ENCODE measurements at places on chromosomes 11 and 22.

- DNase-seq, result no peak
Measured at GRCh38 chr11:14898355-14898754, 6.3 kb upstream of the CYP2R1 start.

DNA sequence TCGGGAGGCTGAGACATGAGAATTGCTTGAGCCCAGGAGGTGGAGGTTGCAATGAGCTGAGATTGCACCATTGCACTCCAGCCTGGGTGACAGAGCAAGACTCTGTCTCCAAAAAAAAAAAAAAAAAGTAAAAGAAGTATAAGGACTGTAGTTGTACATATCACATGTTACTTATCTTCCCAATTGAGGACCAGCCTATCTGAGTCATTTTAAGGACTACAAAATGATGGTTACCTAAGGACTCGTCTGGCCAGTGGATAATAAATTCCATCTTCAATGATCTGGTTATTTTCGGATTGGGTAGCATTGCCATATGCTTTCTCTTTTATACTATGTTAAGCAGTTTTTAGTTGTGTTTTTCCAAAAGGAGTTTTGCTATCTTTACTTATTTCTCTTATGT, 55.3 kb downstream of the PPFIA1 start:
- no peak for DNase-seq

DNA sequence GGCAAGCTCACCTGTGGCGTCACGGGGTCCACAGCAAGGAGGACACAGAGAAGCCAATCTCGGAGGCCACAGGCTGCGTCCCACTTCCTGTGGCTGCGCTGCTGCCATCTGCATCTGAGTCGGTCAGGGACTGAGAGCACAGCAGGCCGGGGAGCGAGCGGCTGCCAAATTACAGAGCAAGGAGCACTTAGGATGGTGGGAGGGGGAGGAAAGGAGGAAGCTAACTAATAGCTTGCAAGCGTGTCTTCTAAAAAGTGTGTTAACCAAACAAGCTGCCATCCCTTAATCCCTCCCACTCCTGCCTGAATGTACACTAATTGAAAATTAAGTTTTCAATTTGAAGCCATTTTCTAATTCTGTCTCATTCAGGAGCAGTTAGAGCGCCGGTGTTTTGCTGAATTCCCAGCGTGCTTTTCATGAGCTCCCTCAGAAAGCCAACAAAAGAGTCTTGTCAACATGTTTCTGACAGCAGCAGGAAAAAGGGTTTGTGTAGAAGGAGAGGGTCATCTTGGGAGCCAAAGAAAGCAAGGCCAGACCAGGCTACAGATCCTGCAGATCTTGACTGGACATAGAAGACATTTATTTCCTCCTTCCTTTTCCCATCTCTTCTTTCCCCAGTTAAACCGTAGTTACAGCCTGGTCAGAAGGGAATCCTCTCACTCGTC, 42.4 kb upstream of the API5 start:
- no peak for DNase-seq

GRCh38 chr11:79313530-79313913, 127.3 kb downstream of the TENM4 start:
- no peak for DNase-seq

DNA sequence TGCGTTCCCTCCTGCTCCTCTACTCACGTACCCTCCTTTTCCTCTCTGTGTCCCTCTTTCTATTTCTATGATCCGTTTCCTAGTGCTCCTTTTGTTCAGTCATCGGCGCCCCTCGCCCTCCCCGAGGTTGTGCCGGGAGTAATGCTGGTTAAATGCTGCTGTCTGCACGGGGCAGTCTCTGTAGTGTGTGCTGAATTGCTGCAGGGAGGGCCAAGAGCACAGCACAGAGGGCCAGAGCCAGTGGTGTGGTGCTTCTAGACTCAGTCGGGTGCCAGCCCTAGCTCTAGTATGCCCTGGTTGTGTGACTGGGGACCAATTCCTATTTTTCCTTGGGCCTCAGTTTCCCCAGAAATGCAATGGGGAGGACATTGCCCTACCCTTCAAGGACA, 98.3 kb downstream of the PKNOX2 start:
- DNase-seq, result no peak

DNA sequence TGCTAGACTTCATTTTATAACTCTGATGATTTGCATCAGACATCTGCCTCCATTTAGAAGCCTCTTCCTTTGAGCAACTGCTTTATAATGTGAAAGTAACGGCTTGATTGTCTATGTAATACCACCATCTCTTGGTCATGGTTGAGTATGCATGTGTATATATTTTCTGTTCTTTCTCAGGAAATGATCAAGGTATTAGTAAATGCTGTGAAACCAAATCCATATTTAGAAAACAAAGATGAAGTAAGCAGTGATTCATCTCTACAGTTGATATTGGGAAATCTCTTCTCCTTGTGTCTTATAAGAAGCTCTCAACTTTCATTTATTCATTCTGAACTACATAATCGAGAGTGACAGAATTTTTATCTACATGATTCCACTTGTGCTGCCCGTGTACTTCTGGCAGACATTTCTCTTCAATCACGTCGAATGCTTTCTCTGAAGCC, 104.6 kb upstream of the ANO3 start:
- no peak for DNase-seq

DNA sequence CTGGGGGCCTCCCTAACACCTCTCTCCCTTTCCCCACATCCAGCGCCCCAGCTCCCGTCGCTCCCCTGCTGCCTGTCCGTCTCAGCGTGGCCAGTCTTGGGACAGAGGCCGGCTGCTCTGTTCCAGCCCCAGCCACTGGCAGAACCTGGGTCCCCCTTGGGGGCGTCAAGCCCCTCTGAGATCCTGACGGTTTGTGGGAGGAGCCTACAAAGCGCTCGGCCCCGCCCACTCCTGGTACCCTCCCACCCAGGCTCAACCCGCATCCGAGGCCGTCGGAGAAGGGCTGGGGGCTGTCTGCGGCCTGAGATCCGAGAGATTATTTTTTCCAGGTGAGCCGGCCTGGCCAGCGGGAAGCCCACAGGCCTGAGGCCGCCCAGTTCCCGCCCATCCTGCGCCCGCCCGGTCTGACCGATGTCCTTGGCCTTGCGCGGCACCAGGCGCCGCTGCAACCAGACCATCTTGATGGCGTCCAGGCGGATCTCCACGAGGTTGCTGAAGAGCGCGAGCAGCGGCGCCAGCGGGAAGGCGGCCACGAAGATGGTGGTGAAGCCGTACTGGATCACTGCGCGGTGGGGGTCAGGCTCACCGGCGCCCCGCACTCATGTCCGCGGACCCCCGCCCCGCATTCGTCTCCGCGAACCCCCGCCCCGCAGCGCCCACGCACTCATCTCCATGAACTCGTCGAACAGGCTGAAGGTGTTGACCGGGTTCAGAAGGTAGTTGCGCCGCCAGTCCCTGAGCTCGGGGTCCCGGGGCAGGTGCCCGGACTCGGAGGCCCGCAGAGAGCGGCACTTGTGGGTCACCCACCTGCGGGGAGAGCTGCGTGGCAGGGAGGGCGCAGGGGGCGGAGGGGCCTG, 5.5 kb upstream of the SIGIRR start:
- DNase-seq, result no peak

- no peak for DNase-seq
Measured at GRCh38 chr11:115981104-115981481, 476.9 kb upstream of the CADM1 start.

GRCh38 chr11:1889941-1890855, 1.5 kb downstream of the PRR33 start:
- no peak for DNase-seq

GRCh38 chr11:72962084-72962483, 147.9 kb downstream of the ATG16L2 start:
- DNase-seq, result no peak

- DNase-seq, result no peak
Measured at GRCh38 chr22:46376908-46377524, 41.5 kb downstream of the TRMU start.

- DNase-seq, result no peak
Measured at GRCh38 chr22:27801202-27801615, 347 bp downstream of the MN1 start.

DNA sequence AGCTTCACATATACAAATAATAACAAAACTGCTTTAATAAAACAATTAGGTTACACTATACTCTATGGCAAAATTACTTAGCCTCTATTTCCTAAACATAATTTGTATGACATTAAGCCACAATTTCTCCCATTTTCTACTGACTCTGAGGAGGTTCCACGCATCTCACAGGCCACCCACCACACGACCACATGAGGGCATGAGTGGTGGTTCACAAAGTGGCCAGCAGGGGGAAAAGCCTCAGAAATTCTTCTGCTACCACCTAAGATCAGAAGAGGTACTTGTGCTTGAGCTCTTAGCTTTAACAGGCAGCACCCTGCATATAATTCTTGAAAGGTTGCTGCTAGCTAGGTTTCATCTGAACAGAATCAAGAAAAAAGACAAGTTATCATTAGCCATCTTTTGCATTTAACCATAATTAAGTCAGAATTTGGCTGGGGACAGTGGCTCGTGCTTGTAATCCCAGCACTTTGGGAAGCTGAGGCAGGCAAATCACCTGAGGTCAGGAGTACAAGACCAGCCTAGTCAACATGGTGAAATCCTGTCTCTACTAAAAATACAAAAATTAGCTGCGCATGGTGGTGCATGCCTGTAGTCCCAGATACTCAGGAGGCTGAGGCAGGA, 7.7 kb downstream of the LPXN start:
- DNase-seq, result peak; percentile 59

DNA sequence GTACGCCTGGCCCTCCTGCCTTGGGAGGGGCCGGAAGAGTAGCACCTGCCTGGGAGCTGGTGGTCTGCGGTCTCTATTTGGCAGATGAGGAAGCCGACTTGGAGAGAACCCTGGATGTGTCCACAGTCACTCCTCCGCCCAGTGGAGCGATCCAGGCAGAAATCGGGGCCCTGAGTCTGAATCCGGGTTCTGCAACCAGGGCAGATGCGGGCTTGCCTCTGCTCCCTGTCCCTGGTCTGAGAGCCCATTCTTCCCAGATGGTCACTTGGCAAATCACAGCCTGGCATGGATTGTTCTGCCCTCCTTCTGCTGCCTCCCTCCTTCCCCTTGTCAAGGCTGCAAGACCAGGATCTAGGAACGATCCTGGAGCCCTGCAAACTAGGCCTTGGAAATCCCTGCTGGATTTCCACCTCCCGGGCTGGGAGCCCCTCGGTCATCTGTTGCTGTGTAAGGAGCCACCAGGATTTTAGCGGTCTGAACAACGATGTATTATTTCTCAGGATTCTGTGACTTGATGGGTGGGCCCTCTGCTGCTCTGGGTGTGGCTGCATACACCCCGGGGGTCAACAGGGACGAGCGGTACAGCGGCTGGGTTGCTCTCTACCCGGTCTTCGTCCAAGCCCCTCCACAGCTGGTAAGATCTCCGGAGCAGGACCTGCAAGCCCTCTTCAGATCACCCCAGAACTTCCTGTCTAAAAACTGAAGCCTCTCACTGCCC, 2.0 kb upstream of the ASCL2 start:
- no peak for DNase-seq

DNA sequence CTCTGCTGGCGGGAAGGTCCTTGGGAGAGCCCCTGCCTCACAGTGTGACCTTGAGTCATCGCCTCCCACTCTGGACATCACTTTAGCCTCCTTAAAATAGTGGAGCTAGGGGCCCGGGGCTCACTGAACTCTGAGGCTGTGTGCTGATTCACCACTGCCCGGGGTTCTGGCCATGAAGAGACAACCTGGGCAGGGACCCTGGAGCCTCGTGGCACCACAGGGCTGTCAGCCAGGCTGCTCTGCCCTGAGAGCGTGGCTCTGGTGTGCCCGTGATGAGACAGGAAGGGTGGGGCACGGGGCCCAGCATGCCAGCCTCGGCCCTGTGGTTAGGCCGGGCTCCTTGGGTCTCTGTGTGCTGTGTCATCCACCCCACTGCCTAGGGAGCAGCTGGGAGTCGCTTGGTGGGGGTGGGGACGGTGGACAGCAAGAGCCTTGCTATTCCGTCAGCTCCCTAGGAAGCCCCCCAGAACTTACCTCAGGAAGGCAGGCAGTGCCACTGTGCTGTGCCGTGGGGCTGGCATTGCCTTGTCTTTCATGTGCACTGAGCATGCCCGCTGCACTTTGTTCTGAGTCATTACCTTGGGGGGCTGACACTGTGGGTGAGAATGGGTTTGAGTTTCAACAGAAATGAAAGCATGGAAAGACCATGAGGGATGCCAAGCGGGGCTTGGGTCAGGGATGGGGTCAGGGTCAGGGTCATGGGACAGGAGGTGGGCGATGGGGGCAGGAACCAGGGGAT, 31.7 kb downstream of the TPCN2 start:
- peak; percentile 18 for DNase-seq

- no peak for DNase-seq
Measured at GRCh38 chr11:8671193-8671612, 11.3 kb downstream of the TRIM66 start.

GRCh38 chr11:83566950-83567349, 280.8 kb upstream of the CCDC90B start:
- no peak for DNase-seq

DNA sequence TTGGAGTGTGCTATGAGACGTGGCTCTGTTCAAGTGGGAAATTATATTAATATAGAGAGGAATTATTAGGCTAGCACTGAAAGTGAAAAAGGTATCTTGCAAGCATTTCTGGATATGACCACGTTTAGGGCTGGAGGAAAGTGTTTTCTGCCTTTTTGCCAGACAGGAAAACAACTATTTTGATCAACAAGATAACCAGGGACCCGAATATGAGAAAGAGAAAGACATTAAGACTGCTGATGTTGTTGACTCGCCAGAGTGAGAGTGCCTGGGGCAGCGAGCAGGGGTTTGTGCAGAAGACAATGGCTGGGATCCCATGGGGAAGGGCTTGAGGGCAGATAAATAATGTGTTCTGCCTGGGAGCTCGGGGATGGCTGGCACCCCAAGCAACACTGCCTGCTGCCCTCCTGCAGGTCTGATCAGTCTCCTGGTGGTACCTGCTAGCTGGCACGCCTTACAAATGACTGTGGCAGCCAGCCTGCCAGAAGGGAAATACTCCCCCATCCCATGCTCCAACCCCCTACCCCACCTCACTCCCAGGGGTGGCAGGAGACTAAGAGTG, 23.1 kb upstream of the CHST1 start:
- no peak for DNase-seq

- no peak for DNase-seq
Measured at GRCh38 chr11:31865606-31866300, 54.6 kb upstream of the PAX6 start.

- no peak for DNase-seq
Measured at GRCh38 chr11:10379022-10379421, 74.1 kb downstream of the ADM start.

- no peak for DNase-seq
Measured at GRCh38 chr11:75689863-75690609, 21.2 kb upstream of the MAP6 start.

DNA sequence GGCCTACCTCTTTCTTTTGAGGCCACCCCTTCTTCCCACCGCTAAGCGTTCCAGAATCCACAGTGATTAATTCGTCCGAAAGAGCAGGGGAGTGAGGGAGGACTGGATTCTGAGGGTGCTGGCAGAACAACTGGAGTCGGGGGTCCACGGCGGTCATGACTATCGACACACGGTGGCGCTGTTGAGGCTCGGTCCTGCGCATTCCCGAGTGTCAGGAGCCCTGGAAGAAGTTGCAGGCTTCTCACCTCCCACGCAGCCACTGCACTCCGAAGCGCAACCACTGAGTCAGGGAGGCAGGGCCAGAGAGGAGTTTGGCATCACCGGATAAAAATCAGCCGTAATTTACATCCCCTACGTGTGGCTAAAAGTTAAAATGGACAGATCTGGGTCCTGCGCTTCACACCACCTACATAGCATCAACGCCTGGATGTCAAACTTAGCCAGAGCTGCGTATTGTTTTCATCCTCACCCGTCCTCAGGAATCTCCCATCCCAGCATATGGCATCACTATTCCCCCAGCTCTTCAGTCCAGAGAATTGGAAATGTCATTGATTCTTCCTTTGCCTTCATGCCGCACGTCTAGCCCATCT, 10.7 kb upstream of the CTSF start:
- peak; percentile 53 for DNase-seq
